ENCODE measurements at places on chromosomes 7 and 10.

GRCh38 chr10:75450644-75451640 lies 19.5 kb downstream of the LRMDA start:
- DNase-seq: no peak

- DNase-seq: no peak
Observed at GRCh38 chr7:118583641-118584040, 359.1 kb downstream of the ANKRD7 start.

- no peak for DNase-seq
Observed at GRCh38 chr7:91681718-91682117, 198.8 kb downstream of the MTERF1 start.

- no peak for DNase-seq
Observed at GRCh38 chr10:53022611-53023088, 250.1 kb upstream of the MBL2 start.

- DNase-seq: no peak
Observed at GRCh38 chr10:62959553-62959952, 143.4 kb upstream of the EGR2 start.

DNA sequence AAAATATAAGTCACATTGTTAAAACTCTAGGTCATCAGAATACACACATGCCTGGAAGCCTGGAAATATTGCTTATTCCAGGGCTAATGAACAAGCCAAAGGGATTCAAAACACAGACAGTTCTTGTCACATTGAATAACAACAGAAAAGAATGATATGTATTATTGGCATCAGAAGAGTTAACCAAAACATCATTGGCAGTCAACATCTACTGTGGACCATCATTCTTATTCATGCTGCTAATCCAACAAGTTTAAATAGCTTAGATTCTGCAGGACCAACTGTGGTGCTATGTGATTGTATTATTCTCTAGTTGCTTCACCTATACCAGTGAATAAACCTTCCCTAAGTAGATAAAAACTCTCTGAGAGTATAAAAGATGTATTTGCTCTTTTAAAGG lies 198.3 kb downstream of the NEBL start:
- DNase-seq: no peak

DNA sequence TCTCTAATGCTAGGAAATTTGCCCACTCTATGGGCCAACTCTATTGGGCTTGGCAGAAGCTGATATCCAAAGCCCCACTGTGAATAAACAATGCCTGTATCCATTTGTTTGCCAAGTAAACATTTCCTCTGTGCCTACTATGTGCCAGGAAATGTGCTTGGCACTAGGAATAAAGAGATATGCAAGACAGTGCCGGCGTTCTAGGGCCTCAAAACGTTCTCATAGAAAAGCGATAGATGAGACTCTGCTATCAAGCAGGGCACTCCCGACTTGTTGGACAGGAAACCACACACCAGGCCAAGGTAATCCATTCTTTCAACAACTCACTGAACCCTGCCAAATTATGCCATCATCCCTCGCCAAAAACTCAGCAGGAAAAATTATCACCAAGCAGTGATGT lies 196.7 kb downstream of the IPMK start:
- DNase-seq: no peak

- no peak for DNase-seq
Observed at GRCh38 chr10:92790440-92790839, 57.9 kb upstream of the EXOC6 start.

- no peak for DNase-seq
Observed at GRCh38 chr7:26197153-26198115, 3.1 kb downstream of the HNRNPA2B1 start.

GRCh38 chr10:2881720-2882620 lies 185.4 kb upstream of the PFKP start:
- no peak for DNase-seq

- DNase-seq: no peak
Observed at GRCh38 chr7:127600885-127601284, 7.3 kb downstream of the FSCN3 start.

- DNase-seq: no peak
Observed at GRCh38 chr10:9508606-9509005, 1454.1 kb downstream of the GATA3 start.

GRCh38 chr10:98031440-98031839 lies 1.0 kb upstream of the CRTAC1 start:
- DNase-seq: no peak

GRCh38 chr7:91314591-91315323 lies 50.5 kb downstream of the FZD1 start:
- no peak for DNase-seq

All from T1000 (cell line).